Amygdala (tissue), 56 donors: ENCODE measurements at places on chromosomes 7 and 10.

- peak; percentile 30 for DNase-seq
Measured at GRCh38 chr10:46228563-46229071, 58.2 kb upstream of the ANTXRL start.

DNA sequence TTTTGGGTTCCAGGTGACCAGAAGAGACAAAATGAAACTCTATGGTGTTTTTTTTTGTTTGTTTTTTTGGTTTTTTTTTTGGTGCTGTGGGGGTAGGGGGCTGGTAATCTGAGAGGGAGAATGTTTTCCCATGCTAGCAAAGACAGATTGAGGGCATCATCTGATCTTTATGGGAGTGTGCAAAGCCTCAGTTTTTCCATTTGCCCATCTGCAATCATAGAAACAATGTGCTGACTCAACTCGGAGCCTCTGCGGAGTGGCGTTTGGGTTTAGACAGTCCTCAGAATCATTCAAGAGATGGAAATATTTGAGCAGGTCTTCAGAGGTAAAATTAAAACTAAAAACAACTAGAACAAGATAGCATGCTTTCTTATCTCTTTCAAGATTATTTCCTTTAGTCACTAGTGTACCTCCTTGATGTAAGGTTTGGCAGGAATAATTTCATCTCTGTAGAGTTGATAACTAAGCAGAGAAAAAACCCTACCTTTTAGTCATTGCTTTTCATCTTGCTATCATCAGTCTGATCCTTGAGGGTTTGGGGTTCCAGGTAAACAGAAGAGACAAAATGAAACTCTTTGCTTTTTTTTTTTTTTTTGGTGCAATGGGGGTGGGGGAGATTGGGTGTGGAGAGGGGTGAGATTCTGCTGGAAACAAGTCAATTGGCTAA is 18.0 kb downstream of the CNNM2 start:
- no peak for DNase-seq

DNA sequence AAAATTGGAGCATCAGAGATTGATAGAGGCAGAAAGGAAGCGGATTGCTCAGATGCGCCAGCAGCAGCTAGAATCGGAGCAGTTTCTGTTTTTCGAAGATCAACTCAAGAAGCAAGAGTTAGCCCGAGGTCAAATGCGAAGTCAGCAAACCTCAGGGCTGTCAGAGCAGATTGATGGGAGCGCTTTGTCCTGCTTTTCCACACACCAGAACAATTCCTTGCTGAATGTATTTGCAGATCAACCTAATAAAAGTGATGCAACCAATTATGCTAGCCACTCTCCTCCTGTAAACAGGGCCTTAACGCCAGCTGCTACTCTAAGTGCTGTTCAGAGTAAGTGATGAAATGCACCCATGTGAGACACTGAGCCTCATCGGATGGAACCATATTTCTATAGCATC is 33.1 kb downstream of the STAMBPL1 start:
- DNase-seq = no peak

DNA sequence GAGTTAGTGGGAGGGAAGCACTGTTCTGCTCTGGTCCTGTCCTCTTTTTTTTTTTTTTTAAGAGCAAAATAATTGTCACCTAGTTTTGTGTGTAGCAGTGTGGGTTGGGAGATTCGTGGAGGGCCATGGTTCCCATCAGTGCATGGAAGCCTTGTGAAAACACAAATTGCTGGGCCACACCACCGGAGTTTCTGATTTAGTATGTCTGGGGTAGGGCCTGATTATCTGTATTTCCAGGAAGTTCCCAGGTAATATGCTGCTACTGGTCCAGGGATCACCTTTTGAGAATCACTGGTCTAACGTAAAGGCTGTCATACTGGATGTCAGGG is 191.3 kb downstream of the GATA3 start:
- DNase-seq = no peak

DNA sequence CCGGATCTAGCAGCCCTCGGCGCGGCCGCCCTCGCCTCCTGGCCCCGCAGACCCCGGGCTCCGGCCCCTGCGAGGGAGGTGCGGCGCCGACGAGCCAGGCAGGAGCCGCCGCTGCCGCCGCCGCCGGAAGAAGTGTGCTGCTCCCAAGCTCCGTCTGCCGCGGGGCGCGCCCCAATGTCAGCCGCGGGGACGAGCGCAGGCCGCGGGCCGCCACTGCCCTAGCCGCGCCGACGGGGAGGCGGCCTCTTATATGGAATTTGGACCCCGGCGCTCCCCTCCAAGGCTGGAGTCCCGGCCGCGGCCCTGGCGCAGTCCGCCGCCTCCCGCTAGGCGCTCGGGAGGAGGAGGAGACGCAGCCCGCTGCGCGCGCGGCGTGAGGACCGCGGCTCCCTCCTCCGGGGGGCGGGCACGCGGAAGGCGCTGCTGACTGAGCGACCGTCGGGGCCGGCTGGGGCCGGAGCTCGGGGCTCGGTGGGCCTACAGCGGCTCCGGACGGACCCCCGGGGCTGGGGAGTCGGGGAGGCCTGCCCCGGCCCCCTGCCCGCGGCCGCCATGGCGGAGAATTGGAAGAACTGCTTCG is at the start of gene TRIM8:
Gene TRIM8, plus strand, starts transcription at position 414 of the 580 bp plus-strand sequence. Its CDS starts 139 bp downstream, at position 553.
- DNase-seq = no peak

DNA sequence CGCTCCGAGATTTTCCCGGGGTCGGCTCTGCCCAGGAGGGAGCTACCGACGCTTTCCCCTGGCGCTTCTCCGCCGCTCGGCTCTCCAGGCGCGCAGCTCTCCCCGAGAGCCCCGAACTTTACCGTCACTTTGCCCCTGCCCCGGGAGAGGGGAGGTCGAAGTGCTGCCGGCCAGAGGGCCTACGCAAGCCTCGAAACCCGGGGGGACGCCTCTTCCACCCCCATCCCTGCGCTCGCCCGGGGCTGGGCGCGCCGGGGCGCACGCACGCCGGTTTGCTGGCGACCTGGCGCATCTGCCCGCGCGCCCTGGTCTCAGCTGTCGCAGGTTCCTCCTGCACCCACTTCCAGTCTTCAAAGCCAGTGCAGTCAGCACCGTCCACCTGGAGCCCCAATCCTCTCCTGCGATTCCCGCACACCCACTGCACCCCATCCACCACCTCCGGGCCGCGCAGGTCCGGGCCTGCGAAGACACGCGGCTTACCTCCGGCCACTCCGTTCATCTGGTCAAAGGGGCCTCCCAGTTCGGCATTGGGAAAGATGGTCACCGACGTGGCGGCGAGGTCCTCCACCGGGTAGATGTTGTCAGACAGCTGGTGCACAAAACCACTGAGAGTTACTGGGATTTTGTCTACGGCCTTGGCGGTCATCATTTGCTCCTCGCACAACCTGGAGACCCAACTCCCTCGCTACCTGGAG is 638 bp downstream of the EGR2 start:
- no peak for DNase-seq

DNA sequence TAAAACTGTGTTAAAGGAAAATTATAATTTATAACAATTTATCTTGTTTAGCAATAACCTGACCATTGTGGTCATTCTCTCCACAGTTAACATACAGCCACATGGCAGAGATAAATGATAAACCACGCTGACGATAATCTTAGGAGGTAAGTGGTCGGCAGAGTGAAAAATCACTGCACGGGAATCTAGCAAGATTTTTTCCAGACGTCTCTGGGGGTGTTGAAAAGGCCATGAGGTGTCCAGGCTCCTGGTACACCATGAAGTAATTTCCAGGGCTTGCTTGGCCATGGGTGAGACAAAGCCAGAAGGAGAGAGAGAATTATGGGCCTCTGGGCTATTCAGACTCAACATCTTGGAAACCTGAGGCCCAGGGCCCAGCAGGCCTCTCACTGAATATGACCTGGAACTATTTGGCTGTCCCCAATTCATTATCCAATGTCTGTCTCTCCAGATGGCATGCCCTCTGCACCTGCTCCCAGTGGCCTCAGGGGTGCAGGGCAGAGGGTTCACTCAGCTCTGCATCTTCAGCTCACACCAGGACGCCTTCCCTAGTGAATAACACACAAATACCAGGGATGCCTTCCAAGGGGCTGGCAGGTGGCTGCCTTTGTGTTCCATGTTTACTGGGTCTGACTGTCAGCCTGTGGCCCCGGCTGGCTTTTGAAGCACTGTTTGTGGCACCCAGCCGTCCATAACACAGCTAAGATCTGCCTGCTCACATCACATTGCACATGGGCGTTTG is 590.4 kb upstream of the PFKP start:
- DNase-seq = no peak

- no peak for DNase-seq
Measured at GRCh38 chr10:69180525-69181204, 631 bp downstream of the SUPV3L1 start.

- DNase-seq = no peak
Measured at GRCh38 chr7:101238226-101239182, 902 bp upstream of the CLDN15 start.

- DNase-seq = no peak
Measured at GRCh38 chr7:633381-634018, 93.0 kb upstream of the DNAAF5 start.

DNA sequence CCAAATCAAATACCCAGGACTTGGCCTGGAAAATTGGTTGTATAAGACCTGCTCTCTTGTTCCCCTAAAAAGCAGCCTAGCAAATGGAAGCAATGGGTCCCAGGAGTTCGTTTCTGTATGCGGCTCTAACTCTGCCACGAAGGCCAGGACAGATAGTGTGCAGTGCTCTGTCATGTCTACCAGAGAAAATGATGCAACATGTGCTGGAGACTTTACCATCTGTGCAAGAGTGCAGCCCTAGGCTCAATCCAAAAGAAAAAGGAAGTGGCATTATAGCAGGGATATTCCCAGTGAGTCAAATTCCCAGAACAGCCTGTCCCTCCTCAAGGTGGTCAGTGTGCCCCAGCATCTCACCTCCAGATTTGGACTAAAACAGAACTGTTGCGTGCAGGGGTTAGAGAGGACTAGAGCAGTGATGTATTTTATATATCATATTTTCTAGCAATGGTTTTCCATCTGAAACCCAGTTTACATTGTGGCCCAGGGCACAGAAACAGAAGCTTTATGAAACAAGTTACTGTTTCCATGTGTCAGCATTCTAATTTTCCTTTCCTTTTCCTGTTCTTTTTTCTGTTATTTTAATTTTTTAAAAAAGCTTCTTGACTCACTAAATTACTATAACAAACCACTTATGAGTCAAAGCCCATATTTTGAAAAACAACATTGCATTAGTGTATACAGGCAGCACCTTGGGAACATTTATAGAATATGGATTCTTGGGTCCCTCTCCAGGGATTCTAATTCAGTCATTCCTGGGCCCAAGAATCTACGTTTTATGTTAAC is 311.2 kb downstream of the RNLS start:
- DNase-seq = no peak

DNA sequence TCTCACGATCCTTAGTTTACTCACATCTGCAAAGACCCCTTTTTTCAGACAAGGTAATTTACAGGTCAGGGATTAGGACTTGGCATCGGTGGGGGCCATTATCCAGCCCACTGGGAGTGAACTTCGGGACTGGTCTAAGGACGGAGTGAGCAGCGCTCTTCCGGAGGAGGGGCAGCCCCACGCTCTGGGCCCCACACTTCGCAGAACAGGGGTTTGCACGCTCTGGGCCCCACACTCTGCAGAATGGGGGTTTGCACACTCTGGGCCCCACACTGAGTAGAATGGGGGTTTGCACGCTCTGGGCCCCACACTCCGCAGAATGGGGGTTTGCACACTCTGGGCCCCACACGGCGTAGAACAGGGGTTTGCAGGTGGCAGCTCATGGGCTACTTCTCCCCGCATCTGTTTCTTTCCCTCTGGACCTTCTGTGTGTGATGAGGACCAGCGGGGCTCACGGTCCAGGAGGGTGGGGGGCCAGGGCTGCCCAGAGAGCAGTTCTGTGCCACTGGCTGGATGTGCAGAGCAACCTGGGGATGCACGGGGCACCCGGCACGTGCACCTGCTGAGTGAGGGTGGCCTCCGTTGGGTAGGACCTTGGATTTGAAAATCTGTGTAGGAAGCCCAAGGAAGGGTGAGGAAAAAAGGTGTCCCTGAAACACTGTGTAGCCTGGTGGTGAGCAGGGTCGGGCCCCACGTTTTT is 134.8 kb downstream of the WDR37 start:
- no peak for DNase-seq

DNA sequence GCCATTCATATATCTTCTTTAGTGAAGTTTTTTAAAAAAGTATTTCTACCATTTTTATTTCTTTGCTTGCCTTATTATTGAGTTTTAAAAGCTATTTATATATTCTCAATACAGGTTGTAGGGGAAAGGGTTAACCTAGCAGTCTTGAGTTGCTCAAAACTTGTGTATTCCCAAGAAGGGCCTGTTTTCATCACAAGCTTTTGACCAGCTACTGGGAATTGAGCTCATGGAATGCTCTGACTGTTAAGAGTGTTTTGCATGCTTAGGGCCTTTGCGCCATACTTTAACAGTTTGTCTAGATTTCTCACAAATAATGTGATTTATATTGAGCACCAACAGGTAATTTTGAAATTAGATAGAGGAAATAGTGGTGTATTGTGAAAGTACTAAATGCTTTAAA is 72.0 kb upstream of the CALCR start:
- DNase-seq = no peak

GRCh38 chr10:118107040-118107439 is 60.3 kb upstream of the RAB11FIP2 start:
- DNase-seq = no peak

- DNase-seq = no peak
Measured at GRCh38 chr10:122168598-122169394, 102.3 kb upstream of the BTBD16 start.

DNA sequence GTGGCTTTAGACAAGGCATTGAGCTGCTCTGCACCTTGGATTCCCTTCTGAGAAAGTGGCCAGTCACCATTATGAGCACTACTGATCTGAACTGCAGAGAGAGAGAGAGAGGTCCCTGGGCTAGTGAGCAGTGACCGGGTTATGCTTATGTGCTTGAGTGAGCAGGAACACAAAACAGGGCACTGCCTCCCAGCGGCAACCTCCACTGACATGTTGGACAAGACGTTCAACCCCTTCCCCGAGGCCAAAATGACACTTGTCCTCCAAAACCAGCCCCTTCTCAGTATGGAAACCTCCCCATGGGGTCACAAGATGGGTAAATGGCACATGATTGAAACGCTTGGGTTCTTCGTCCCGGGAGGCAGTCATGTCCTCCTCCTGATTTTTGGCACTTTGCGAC is 339.4 kb upstream of the ZMIZ1 start:
- DNase-seq = no peak

DNA sequence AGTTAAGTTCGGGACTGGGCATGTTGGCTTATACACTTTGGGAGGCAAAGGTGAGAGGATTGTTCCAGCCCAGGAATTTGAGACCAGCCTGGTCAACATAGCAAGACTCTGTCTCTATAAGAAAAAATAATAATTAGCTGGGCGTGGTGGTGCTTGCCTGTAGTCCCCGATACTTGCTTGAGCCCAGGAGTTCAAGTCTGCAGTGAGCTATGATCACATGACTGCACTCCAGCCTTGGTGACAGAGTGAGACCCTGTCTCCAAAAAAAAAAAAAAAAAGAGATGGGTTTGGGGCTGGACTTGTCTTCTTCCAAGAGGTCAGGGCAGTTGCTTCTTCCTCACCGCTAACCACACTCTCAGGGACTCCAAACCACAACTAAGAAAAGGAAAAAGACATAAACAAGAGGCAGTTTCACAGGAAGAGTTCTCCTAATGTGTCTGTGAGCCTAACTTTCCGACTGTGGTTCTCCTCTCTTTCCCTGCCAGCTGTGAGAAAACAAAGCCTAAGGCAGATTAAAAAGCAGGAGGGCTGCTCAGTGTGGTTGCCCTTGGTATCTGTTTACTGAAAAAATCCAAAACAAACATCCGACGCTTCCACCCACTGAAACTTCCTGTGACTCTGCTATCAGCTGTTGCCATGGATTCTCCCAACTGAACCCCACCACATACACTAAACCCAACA is 2.4 kb upstream of the SERPINE1 start:
- no peak for DNase-seq

- DNase-seq = no peak
Measured at GRCh38 chr7:139059905-139060304, 24.1 kb upstream of the ZC3HAV1L start.

- DNase-seq = no peak
Measured at GRCh38 chr10:107557916-107558315, 393.4 kb upstream of the SORCS1 start.
